ENCODE measurements at places on chromosomes 13 and 19. TPM values are rescaled to one million over a fixed set of nuclear protein-coding genes. Genes with fewer than 3 reads are reported as not detected.

The COMP gene
- total RNA-seq: not detected

The SPC24 gene
- 11.6 TPM for total RNA-seq

The SIGLEC6 gene
- total RNA-seq: 2.7 TPM

The VAV1 gene
- 8.5 TPM for total RNA-seq

DNA sequence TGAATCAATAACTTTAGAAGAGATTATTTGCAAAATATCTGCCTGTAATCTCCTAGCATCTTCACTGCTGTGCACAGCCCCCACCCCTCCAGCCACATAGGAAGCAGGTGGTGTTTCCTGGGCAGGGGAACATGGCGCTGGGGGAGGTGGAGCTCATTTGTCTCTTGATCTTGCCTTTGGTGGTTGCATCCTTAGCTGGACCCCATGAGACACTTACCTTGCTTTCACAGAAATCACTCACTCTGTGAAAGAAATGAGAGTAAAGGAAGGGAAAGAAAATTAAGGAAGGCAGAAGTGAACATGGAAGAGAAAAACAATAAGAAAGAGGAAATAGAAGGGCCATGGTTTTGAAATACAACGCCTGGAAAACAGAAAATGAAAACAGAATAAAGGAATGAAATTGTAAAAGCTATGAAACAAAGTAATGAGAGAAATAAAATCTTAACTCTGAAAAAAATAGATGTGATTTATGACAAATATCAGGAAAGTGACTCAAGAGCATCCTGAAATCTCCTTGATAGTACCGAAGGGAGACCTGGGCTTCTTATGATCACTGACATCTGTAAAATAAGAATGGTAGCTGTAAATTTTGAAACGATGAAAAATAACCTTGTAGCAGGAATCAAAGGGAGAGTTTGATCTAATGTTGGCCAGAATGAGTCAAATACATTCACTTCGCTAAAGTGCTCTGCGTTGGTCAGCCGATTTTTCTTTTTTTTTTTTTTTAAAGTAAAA, 17.2 kb upstream of the RNASEH2B start:
- no peak for DNase-seq

GRCh38 chr13:113144255-113144629, 14.2 kb upstream of the PROZ start:
- no peak for DNase-seq

Data from left colon (tissue), 2 donors.